ENCODE measurements at places on chromosomes 5 and 9.

- no peak for DNase-seq
Observed at GRCh38 chr5:72151646-72152045, 44.4 kb downstream of the MAP1B start.

DNA sequence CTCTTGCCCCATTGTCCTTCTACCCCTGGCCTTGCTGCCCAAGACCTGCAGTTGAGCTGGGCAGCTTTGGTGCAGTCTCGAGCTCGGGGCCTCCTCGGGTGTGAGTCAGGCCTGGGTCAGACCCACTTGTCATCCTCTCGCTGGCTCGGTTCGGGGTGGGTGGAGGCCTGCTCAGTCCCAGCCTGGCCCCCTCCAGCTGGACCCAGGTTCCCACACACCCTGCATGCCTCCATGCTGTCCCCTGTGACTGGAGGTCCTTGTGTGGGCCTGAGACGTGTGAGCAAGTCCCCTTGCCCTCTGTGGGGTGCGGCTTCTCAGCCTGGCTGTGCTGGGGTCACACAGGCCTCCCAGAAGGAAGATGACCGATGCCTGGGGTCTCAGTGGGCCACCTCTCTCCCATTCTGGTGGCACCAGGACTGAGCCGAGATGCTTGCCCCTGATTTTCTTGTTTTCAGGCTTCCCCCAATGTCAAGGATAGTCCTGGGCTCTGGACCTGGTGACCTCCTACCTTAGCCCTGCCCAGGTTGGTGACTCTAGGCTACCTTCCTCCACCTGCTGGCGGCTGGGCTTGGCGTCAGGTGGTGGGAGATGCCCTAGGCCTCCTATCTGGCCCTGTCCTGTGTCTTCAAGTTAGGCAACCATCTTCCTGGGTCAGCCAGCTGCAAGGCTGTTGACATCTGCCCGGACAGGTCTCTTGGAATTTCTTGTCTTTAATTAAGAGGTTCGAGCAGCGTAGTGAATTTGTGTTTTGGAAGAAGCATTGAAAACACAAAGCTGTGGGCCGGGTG lies 15.1 kb downstream of the WNK2 start:
- DNase-seq, result no peak

DNA sequence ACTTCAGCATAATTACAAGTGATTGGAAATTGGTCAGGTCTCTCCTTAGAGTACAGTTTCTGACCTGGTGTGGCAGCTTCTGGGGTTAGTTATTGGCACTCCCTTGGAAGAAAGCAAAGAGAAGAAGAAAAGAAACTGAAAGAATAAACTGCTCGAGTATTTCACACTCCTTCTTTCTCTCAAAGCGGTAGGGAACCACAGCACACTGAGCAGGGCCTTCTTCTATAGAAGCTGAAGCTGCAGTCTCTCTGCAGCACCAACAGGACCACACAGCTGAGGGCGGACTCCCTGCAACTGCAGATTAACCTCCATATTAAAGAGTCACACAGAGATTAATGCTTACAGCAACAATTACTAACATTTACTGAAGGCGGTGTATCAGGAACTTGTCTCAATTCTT lies 152.0 kb downstream of the TRPM6 start:
- no peak for DNase-seq

GRCh38 chr5:174336479-174336878 lies 291.0 kb downstream of the NSG2 start:
- no peak for DNase-seq

- DNase-seq, result no peak
Observed at GRCh38 chr5:167049043-167049663, 1242.3 kb upstream of the WWC1 start.

GRCh38 chr5:80481019-80481893 lies 6.6 kb upstream of the FAM151B start:
- peak; percentile 65 for DNase-seq

DNA sequence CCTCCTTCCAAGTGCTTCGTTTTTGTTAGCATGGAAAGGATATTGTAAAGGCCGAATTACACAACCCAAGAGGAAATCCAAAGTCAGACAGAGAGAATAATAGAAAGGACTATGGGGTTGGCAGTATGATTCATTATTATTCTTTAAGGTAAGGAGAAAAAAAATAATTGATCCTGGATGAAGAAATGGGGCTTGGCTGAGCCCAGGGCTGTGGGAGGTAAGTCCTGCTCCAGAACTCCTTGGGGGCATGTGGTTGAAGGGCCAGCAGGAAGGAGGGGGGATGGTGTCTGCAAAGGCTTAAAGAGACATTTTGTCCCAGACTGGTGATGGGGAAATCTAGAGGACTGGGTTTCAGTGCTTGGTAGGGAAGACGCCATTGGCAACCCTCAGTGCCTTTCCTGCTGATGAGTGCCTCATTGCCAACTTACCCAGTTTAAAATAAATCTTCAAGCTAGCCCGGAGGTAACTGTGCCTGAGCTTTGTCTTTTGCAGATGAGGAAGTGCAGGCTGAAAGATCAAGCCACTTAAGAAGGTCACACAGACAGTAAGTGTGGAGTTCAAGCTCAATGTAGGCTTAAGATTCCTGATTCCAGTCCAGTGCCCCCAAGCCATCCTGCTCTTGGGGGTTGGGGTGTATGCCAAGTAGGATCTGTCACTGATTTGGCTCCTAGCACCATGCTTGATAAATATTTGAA lies 30.2 kb downstream of the FOXI1 start:
- DNase-seq, result no peak

Measured in AG08396 (cell line).